Immature natural killer cell (primary cell): ENCODE measurements at places on chromosomes 1 and 21.

GRCh38 chr1:101219924-101220870, 16.6 kb upstream of the S1PR1 start:
- no peak for DNase-seq

GRCh38 chr1:203703586-203703985, 61.4 kb upstream of the LAX1 start:
- no peak for DNase-seq

GRCh38 chr1:18528616-18529015, 47.9 kb downstream of the KLHDC7A start:
- DNase-seq: no peak

DNA sequence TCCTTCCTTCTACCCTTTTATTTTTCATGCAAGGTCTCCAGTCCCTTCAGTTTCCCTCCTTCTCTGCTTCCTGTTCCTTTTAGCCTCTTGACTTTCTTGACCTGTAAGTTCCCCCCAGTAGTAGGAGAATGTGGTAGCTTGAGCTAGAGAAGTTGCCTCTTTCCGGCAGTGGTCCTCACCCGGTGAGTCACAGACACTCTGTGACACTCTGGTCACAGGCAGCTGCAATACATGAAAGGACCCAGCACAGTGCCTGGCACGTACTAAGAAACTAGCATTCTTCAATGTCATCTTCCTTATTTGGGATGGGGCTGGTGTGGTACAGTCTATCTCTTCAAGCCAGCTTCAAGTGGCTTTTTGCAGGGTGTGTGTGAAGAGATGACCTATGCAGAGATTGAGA, 16.0 kb downstream of the PFKFB2 start:
- DNase-seq: no peak

GRCh38 chr1:153251562-153251961, 7.9 kb upstream of the LORICRIN start:
- no peak for DNase-seq
